ENCODE measurements at places on chromosomes 5 and 9.

GRCh38 chr9:72557549-72557948 is 36.1 kb downstream of the TMC1 start:
- DNase-seq = no peak

GRCh38 chr5:56565644-56566043 is 249.7 kb upstream of the MAP3K1 start:
- no peak for DNase-seq

GRCh38 chr5:81361600-81361999 is 32.3 kb downstream of the ACOT12 start:
- no peak for DNase-seq

- DNase-seq = no peak
These were observed 156.3 kb downstream of the PARP8 start for GRCh38 chr5:50822761-50823160.

DNA sequence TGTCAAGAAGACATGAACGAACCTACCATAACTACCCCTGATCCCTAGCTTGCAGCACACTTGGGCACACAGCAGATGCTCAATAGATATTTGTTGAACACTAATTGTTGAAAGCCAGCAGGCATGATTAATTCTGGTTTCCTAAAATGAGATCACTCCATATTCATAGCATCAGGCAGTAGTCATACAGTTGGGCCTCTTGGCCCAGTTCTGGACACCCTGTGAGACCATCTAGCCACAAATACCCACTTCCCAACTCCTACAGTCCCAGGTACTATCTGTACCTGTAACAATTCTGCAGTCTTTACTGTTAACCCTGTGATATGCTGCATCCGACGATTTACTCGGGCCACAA is 24.2 kb downstream of the P4HA2 start:
- DNase-seq = no peak

DNA sequence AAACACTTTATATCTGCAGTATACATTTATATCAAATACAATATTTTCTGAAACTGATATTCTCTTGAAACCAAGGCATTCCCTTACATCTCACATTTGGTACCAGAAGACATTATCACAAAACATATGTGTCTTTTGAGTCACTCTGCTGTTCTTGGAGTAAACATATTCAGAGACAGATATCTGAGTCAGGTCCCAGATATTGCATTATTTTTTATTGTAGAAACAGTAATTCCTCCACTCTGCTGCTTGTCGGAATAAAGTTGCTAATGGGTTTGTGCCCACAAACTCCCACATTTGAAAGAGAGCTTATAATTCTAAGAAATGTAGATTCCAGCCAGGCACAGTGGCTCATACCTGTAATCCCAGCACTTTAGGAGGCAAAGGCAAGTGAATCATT is 261.1 kb upstream of the DAPK1 start:
- DNase-seq = no peak

- no peak for DNase-seq
These were observed 5.9 kb upstream of the GADD45G start for GRCh38 chr9:89598926-89599325.

- DNase-seq = peak; percentile 46
These were observed 90.8 kb downstream of the C5orf15 start for GRCh38 chr5:133877351-133878235.

DNA sequence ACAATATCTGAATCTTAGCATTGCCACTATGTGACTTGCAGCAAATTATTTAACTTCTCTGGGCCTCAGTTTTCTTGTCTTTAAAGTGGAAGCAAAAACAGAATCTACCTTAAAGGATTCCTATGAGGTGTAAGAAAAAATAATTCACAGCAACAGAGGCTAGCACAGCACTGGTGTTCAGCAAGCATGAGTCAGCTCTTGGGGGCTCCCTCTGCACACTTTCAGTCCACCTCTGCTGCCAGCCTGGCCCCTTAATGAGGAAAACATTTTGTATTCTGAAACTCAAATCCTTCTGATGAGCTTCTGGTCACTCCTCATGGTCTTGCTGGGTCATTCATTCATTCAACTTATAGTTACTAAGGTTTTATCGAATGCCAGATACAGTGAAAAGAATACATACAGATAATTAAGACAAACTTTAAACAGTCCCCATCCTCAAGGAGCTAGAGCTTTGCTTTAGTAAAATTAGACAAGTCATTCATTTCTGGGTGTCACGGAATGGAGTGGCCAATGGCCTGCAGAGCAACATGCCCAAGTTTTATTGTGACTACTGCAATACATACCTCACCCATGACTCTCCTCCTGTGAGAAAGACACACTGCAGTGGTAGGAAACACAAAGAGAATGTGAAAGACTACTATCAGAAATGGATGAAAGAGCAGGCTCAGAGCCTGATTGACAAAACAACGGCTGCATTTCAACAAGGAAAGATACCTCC is 26.8 kb upstream of the IQGAP2 start:
- DNase-seq = no peak

DNA sequence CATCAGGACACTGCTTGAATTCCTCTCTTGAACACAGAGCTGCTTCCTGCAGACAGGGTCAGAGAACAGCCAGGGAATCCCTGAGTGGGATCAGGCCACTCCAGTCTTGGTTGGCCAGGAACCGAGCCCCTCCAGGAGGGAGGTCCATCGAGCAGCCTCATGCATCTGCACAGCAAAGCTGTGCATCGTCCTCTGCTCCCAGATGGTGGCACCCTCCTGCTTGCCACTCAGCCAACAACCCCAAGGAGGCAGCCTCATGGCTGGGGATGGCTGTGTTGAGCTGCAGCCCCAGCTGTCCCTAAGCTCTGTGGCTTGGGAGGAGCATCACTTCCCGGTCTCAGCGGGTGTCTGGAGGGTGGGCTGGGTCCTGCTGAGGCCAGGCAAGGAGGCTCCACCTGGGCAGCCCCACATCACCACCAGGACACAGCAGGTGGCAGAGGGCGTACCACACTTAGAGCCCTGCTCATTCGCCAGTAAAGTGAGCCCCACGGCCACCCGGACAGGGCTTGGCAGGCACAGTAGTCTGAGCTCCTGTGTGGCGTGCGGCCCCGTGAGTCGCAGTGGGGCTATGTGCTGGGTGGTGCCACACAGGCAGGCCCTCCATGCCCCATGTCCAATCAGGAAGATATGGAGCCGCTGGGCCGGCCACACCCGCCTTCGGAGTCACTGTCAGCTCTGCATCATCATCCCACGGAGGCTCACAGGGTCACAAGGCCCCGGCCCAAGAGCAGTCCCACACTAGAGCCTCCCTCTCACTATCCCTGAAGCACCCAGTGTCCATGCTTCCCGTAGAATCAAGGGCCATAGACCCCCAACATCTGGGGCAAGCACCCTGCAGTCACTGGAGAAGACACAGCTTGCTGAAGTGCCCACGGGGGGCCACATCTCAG is 11.9 kb downstream of the LPCAT1 start:
- DNase-seq = peak; percentile 66

DNA sequence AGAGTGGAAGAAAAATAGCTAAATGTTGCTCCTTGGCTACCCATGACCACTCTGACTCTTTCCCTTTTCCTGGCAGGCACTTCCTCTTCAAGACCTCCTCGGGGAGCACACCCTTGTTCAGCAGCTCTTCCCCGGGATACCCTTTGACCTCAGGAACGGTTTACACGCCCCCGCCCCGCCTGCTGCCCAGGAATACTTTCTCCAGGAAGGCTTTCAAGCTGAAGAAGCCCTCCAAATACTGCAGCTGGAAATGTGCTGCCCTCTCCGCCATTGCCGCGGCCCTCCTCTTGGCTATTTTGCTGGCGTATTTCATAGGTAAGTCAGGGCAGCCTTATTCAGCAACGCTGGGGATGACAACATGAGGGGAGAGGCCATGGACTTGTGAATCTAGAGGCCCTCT is 298.6 kb upstream of the WWC1 start:
- no peak for DNase-seq

- no peak for DNase-seq
These were observed 37.7 kb downstream of the C5orf15 start for GRCh38 chr5:133930813-133931090.

GRCh38 chr5:137147346-137147745 is 351.8 kb downstream of the SPOCK1 start:
- no peak for DNase-seq
